ENCODE measurements at places on chromosomes 3 and 15.

- peak; percentile 35 for DNase-seq
Observed at GRCh38 chr15:70258369-70259027, 160.8 kb upstream of the TLE3 start.

DNA sequence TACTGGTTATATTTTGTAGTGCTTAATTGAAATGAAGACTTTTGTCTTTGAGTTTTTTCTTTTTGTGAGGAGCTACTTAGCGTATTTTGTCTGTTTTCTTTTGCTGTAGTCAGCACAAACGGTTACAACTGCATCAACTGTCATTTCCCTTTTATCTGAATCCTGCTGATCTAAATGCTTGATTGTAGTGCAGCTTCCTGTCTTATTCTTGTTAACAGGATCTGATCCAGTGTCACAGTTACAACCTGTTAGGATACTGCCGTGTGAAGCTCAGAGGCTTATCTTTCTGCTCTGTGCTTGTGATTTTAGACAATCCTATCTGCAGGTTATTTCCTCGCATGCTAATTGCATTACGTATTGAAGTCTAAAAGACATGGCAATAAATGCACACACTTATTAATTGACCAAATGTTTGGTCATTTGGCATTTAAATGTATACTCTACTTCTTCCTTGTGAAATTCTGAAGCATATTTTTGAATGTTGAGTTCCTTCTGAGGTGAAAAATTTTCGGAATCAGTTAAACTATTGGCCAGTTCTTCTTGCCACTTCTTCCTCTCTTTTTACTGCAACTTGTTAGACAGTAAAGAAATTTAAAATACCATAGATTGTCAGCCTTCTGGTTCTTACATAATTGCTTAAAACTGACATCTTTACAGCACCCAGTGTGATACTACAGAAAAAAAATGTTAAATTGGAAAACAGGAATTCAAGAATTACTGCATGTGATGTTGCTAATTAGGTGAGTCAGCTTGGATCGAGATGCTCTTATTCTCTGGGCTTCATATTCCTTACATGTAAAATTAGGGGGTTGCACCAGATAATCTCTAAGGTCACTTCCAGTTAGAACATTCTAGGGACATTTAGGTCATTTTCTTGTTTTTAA is 168.2 kb downstream of the MBNL1 start:
- no peak for DNase-seq

DNA sequence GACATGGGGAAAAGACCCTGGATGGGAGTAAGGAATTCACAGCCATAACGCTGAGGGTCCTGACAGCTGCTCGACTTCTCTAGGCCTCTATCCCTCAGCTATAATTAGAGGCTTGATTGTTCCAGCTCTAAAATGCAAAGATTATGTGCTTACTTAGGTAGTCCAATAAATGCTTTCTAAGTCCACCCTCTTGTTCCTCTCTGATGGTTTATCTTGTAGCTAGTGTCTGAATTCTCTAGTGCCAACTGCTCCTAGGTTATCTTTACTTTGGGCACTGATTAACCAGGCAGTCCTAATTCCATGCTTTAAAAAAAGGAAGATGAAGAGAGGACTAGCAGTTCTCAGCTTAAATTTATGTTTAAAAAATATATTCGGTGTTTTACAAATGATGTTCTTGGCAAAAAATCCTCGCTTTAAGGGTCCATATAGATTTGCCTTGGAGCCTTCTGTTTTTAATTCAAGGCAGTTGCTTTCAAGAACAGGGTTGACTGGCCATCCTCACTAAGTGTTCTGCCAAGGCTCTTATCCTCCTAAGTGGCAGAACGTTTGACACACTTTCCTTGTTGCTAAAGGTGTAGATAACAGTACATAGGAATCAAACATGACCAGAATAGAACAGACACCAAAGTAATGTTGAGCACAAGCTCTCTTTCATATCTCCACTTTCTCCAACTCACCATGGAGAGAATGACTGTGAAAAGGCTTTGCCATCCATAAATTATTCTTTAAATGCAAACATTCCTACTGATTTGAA is 60.6 kb downstream of the THRB start:
- DNase-seq = no peak

DNA sequence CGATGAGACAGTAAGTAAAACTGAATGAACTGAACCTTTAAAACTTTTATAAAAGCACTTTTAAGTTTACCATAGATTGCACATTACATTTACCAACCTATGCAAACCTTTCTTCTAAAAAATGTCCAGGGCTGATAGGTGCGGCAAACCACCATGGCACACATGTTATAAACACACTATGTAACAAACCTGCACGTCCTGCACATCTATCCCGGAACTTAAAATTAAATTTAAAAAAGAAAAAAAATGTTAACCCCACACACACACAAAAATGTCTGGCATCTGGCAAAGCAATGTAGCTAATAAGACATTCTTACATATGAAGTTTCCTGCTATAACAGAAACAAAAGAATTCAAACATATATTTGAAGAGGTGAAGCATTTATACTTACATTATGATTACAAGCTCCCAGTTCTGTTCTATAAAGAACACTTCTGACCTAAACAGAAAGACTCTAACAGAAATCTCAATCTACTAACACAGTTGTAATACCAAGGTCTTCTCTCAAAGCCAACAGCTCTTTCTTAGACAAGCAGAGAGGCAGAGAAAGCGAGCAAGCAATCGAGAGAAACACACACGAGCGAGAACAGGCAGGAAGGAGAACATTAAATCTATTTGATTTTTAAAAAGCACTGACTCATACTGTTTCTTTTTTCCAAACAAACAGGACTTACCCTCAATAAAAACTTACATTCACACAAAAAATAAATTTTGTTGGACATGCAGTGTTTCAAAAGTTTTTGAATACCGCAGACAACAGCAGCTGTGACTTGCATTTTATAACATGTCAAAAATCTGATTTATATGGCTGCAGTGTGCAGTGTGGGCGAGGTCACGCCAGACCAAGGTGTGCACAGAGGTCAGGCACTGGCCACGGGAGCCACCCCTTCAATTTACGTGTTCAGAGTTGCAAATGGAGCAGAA is at the start of gene NRG4:
Gene NRG4 (minus strand): TSS at position 798 of the 925 bp plus-strand sequence. CDS start 1,194 bp downstream, outside the sequence.
- no peak for DNase-seq

DNA sequence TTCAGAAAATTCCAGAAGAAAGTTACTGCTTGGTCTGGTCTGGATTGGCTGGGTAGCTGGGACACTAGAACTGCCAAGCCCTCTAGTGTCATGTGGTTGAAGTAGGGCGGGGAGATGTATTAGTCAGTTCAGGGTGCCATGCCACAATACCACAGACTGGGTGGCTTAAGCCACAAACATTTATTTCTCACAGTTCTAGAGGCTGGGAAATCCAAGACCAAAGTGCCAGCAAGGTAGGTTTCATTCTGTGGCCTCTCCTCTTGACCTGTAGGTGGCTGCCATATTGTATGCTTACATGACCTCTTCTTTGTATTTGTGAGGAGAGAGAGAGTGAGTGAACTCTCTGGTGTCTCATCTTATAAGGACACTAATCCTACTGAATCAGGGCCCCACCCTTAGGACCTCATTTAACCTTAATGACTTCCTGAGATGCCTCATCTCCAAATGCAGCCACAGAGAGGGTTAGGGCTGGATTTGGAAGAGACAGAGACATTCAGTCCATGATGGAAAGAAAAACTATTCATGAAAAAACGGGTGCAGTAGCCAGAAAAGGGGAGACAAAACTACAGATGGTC is 18.1 kb upstream of the ZSCAN2 start:
- no peak for DNase-seq

- DNase-seq = no peak
Observed at GRCh38 chr3:21944251-21944650, 193.2 kb upstream of the ZNF385D start.

GRCh38 chr3:100175637-100176280 is 61.5 kb upstream of the FILIP1L start:
- no peak for DNase-seq

DNA sequence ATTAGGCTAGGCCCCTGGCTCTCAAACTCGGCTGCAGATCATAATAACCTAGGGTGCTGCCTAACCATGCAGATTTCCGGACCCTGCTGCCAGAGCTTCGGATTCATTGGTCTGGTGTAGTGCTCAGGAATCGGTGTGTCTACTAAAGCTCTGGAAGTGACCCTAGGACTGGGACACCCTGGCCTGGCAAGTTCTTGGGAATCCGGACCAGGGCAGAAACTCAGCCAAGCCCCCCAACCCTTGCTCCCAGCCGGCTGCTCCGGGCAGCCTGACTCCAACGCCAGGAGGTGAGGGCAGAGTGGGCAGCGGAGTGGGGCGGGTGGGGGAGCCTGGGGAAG is 23.0 kb downstream of the IGDCC3 start:
- DNase-seq = no peak

GRCh38 chr15:89058876-89059405 is 29.3 kb upstream of the ABHD2 start:
- DNase-seq = no peak

- DNase-seq = peak; percentile 67
Observed at GRCh38 chr3:141452045-141452444, 34.8 kb upstream of the RASA2 start.

- peak; percentile 58 for DNase-seq
Observed at GRCh38 chr3:98901119-98901391, 440 bp downstream of the DCBLD2 start.

DNA sequence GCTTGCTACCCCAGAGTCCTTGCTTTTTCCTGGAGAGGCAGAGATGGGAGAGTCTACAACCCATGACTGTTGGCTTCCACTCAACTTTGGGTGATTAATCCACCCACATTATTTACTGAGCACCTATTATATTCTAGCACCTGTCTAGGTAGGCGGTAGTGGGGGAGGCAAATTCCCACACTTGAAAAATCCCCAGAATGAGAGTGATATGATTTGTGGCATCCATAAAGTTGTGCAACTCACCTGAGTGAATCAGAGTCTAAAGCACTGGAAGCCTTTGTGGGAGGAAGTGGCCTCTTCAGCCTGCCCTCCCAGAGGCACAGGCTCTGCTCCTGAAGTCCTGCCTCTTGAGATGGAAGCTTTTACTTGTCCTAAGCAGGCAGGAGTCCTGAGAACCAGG is 40.4 kb upstream of the CTNNB1 start:
- peak; percentile 51 for DNase-seq

- no peak for DNase-seq
Observed at GRCh38 chr3:138443521-138444503, 9.4 kb downstream of the ESYT3 start.

GRCh38 chr15:62920682-62921502 is 121.7 kb upstream of the TPM1 start:
- DNase-seq = no peak

DNA sequence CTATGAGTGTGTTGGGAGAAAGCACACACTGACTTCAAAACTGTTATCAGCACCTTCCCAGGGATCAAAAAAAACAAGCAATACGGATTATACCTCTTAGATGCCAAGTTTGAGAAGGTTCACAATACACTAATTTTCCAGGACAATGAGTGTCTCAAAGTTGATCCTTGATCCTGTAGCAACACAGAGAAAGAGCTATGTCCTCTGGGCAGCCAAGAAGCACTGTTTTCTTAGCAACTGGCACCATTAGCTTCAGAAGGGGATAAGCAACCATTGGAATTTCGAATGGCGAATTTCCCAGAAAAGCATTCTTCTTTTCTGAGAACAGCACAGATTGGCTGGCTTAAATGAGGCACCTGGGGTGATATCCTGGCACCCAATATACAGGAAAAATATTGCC is 270.3 kb upstream of the RORA start:
- no peak for DNase-seq

GRCh38 chr3:193843474-193844301 is 250.7 kb downstream of the OPA1 start:
- DNase-seq = peak; percentile 24

DNA sequence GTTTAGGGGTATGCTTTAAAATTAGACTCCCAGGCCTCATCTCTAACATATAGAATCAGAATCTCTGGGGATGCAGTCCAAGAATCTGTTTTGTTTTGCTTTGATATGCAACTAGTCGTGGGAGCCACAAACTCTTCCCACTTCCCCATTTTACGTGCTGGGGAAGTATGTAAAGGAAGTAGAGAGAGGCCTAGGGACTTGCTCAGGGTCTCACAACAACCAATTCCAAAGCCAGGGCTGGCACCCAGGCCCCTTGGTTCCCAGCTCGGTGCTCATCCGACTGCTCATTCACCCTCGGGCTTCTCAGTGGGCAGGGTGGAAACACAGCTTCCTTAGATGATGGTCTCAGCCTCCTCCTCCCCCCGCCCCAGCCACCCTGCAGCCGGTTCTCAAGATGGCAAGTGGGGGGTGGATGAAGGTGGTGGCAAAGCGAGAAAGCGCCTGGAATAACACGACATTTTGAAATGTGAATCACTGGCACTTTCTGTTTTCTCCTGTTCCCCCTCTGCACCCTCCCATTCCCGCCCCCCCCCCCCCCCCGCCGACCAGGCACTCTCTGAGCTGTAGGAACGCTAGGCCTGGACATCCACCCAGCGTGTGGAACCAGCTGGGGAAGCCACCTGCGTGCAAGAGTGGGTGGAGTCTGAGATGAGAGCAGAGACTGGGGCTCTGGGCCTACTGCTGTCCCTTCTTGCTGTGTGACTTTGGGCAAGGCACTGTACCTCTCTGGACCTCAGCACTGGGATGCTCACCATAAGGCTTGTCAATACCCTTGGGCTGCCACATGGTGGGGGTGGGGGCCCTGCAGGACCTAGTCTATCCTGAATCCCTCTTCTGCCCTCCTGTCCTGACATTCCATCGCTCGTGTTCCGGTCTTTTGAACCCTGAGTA is 214.5 kb downstream of the RPLP1 start:
- DNase-seq = peak; percentile 21

- DNase-seq = peak; percentile 1
Observed at GRCh38 chr3:76990606-76991005, 49.3 kb upstream of the ROBO2 start.

GRCh38 chr3:64083575-64083974 is 60.3 kb upstream of the PSMD6 start:
- DNase-seq = no peak

GRCh38 chr3:173988909-173989308 is 591.4 kb downstream of the NLGN1 start:
- peak; percentile 2 for DNase-seq

DNA sequence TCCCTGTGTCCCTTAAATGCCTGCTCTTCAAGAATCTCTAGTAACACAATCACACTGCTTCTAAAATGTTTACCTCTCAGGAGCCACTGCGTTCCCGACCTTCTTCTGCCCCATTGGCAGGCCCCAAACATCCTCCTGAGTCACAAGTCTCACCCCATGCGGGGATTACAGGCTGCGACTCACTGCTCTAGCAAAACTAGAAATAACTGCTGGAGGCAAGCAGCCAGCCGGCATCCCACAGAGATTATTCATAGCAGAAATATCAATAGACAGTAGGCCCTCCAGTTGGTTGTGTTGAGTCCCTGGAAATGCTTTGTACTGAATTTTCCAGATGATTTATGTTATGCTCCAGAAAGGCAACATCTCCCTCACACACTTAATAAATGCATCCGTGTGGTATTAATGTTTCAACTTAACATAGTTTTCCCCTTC is 64.8 kb downstream of the RFTN1 start:
- no peak for DNase-seq

DNA sequence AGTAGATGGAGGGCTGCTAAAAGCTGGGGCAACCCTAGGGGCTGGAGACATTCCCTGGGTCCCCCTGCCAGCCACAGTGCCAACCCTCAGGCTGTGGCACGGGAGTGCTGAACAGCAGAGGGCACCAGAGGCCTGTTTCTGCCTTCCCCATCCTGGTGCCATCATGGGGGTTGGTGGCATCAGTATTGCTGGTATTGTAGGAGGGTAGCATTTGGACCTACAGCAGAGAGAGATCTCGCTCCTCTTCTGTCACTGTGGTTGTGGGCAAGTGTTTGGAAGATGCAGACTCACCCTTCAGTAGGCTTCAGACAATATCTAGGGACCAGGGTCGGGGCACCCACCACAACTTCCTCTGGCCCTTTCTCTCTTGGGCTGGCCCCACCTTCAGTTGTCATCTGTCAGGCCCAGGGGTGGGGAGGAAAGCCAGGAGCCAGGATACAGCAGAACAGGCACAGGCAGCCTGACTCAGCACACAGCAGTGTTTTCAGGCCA is 123.5 kb downstream of the RPLP1 start:
- peak; percentile 86 for DNase-seq
